ENCODE measurements at places on chromosomes 1 and 21. TPM values are rescaled to one million over a fixed set of nuclear protein-coding genes. Genes with fewer than 3 reads are reported as not detected.

Gene HPCAL4
- total RNA-seq: 0.08 TPM

DNA sequence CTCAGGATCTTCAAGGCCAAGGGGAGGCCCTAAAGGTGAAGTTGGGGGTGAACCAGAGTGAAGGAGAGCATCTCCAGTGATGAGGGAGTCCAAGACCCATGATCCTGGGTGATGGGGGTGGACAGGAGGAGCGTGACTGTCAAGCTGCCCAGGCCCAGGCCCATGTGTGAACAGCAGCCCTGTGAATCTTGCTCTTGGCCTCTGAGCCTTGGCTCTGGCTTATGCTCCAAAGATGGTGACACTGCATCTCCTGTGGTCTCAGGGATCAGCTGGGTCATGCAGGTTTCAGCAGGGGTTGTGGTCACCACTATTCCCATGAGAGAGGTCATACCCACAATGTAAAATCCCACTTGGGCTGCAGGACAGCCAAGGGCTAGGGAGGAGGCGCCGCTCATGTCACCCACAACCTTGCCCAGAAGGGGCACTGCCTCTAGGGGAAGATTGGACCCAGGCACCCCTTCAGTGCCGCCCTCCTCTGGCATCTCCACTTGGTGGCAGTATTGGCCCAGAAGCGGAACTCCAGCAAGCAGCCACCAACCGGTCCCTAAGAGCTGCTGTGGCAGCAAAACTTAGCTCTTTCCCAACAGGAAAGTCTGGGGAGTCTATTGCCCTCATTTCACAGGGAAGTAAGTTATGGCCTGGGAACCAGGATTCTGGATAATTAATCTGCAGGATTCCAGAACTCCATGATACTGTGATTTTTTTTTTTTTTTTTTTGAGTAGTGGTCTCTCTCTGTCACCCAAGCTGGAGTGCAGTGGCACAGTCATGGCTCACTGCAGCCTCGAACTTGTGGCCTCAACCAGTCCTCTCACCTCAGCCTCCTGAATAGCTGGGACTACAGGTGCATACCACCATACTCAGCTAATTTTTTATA is 7.5 kb upstream of the WNT3A start:
- DNase-seq: peak; percentile 62

- no peak for DNase-seq
Measured at GRCh38 chr1:65260851-65261473, 48.4 kb upstream of the DNAJC6 start.

- no peak for DNase-seq
Measured at GRCh38 chr1:91752324-91752723, 133.6 kb downstream of the TGFBR3 start.

DNA sequence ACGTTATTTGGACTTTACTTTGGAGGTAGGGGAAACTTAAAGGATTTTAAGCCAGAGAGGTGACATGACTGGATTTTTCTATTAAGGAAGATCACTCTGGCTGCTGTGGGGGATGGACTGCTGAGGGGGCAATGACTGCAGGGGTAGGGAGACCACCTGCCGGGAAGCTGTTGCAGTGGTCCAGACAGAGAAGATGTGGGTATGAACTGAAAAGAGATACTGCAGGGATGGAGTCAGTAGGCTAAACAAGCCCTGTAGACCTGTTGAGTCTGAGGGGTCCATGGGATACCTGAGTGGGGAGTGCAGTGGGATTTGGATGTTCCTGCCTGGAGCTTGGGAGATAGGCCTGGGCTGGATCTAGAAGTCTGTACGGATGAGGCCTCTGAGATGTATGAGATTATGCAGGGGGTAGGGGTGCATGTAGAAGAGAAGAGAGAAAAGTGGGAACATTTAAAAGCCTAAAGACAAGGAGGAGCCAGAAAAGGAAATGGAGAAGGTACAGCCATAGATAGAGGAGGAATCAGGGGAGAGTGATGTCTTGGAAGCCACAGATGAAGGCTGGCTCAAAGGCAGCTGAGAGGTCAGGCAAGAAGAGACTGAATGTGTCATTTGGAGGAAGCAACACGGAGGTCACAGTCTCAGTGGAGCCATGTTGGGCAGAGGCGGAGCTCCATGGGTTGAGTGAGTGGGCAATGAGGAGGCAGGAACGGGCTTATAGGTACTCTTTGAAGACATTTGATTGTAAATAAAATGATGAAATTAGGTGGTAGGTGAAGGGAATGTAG is 25.9 kb upstream of the KCNA2 start:
- DNase-seq: no peak

GRCh38 chr1:36342426-36343185 is 19.2 kb upstream of the EVA1B start:
- DNase-seq: no peak

GRCh38 chr1:107782217-107782845 is 182.6 kb downstream of the VAV3 start:
- no peak for DNase-seq

DNA sequence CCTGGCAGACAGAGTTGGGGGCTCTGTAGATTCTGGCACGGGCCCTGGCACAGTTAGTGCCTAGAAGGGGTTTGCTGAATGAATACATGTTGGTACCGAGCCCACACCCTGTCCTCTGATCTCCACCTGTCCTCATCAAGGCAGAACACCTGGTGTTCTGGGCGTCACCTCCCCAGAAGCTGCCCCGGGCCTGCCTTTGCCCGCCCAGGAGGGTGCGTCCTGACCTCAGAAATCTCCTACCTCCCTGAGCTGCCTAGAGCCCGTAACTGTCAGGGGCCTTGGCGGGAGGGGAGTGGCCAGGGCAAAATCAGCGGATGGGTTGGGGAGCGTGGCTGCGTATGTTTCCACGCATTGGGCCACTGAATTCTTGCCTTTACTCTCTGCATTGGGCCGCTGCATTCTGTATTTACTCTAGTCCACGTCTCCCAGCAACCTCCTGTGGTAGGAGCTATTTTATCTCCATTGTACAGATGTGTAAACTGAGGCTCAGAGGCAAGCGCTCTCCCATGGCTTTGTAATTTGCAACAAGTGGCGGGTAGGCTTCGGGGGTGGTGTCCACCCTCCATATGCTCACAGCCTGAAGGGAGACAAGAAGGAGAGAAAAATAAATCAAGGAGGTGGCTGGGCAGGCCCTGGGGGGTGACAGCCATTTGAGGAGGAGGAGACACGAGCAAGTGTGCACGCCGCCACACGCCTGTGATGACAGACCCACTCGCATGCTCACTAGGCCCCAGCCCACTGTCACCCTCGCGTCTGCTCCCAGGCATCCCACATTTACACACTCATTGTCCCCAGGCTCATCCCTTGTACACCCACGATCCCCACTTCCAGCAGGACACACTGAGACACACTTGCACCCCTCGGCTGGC is 95.7 kb upstream of the WNT4 start:
- no peak for DNase-seq

DNA sequence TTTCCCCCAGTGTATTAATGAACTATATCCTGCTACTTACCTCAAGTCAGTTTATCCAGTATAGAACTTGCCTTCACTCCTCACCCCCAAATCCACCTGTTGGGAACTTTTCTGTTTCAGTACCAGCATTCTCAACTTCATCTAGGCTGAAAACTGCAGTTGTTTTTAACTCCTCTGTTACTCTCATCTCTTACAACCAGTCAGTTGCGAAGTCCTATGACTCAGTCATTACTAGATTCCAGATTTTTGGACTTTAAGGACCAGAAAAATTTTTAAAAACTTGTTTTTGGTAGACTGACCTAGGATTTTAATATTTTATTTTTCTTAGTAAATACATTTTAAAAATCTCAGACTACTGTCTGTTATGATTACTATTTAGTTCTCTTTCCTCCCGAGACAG is 8.1 kb downstream of the GNAI3 start:
- no peak for DNase-seq

DNA sequence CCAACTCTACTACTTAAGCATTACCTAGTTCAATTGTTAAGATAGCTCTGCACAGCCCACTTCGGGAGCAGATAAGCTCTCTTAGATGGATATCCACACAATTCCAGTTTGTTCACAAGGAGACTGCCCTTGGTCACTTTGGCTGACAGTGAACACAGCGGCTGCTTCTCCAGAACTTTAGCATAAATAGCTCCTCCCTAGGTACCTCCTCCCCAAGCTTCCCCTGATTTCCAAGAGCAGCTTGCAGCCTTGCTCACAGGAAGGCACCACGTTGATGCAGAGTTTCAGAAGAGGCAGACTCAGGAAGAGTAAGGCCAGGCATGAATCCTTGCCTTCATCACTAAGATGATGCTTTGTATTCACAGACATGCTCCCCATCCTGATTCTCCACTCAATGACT is 24.7 kb downstream of the TFF3 start:
- no peak for DNase-seq

DNA sequence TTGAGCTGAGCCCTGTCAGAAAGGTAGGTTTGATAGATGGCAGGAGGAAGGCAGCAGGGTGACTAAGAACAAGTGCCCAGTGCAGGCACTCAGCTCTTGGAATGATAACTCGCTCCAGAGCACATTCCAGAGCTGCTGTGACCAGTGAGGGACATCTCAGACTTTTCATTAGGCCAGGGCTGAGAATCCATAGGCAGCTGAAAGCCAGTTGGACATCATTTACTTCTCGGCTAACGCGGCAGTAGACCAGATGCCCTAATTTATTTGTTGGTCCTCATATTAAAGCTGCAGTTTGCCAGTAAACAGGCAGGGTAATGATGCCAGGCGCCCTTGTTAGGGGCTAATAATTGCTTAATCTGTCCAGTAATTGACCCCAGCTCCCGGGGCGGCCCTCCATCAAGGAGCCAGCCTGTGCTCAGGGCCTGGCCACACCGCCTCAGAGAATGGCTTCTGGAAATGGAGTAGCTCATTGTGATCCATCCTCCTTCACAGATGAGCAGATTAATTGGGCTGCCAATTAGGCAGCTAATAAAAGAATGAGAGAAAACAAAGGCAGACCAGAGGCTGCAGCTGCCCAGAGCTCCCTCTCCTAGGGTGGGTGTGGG is 122.0 kb downstream of the BEND5 start:
- DNase-seq: no peak

Gene CFHR2
- total RNA-seq: 295 TPM

Gene AKNAD1
- total RNA-seq: not detected

Gene ADCY10
- 5.5 TPM for total RNA-seq

Gene RPL5
- 252 TPM for total RNA-seq

Gene TSTD1
- 30.7 TPM for total RNA-seq

Gene ADGRL4
- total RNA-seq: 2.7 TPM

- peak; percentile 33 for DNase-seq
Measured at GRCh38 chr1:5905436-5905835, 86.8 kb downstream of the NPHP4 start.

Gene LYPD8
- not detected for total RNA-seq

Gene TIPRL
- 10.9 TPM for total RNA-seq

- DNase-seq: peak; percentile 60
Measured at GRCh38 chr1:19387045-19387467, 74.9 kb downstream of the SLC66A1 start.

GRCh38 chr1:10621906-10622305 is 147.2 kb downstream of the PEX14 start:
- no peak for DNase-seq

Gene ADORA1
- total RNA-seq: 0.53 TPM

Gene DRAXIN
- total RNA-seq: not detected

DNA sequence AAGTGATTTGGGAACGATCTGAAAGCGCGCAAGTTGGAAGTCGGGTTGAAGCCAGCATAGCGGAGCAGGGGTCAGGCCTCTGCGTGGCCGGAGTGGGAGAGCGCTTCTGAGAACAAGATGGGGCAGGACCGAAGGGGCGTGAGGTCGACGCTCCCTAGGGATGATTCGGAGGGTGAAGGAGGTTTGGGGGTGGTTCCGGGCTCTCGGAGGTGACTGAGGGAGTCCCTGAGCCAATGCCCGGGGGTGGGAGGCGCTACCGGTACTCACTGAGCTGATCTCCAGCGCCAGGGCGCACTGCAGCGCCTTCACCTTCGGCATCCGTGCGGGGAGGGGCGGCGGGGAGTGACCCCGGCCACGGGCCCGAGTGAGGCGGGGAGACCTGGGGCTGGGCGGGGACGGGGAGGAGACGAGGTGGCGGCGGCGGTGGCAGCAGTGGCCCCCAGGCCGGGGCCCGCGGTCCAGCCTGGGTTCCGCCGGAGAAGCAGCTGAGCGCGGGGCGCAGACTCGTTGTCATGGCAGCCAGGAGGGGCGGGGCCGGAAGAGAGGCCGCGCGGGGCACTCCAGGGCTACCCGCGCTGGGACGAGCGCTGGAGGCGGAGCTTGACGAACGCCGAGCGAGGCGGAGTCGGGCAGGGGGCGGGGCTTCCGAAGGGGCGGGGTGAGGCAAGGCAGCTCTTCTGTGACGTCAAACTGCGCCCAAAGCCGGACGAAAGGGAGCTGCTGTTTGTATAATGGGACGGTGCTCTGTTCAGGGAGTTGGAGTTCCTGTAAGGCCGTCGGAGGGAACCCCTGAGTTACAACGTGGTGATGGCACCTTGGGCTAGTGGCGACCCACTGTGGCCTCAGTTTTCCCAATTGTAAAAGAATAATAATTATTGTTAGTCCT is at the start of gene SPATA6:
SPATA6 (minus strand) TSS at position 514 of the 886 bp plus-strand sequence; CDS start at position 318, 196 bp downstream.
- DNase-seq: peak; percentile 98

Gene LRRC53
- total RNA-seq: not detected

Gene LCE6A
- total RNA-seq: not detected

- peak; percentile 26 for DNase-seq
Measured at GRCh38 chr1:116911188-116911553, 1.5 kb downstream of the PTGFRN start.

Gene SPRR5
- total RNA-seq: not detected

- peak; percentile 53 for DNase-seq
Measured at GRCh38 chr1:89552471-89553081, 27.9 kb downstream of the LRRC8B start.

Gene RGSL1
- not detected for total RNA-seq

DNA sequence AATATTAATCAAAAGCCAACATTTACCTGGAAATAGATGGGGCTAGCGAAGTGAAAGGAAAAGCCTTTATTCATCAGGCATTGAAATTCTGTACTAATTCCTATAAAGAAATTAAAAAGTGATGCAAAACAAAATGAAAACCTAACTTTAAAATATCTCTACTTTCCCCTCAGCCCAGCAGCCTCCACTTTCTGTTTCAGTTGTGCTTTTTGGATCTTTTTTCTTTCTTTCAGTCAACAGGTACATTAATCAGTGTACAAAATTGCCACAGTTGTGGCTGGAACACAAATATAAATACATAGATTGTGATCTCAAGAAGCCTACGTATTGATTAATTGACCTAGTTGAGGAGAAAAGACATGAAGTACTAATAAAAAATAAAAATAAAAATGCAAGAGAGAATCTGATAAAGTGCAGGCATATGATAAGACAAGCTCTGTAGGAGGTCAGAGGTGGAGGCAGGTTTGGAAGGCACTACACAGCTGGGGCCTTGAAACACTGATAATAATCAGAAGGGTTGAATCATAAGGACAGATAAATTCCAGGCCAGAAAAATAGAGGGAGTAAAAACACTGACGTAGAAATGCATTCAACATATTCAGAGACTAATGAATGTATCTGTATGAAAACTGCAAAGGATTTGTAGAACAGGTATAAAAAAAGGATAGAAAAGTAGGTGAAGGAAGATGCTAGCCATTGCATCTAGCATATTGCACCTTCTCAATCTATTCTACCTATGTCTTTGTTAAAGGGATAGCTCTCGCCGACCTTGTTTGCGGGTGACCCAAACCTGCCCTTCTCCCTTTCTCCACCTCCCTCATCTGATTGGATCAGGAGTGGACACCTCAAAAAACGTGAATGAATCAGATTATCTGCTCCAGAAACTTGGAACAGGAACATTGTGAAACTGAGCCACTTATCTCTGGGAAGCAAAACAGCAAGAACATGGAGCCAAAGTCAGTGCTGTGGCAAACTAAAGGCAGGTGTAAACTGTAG is 607.8 kb upstream of the ADGRL2 start:
- no peak for DNase-seq
